Hepatocyte (in vitro differentiated cells): ENCODE measurements at places on chromosomes 3 and 15.

- DNase-seq, result no peak
Measured at GRCh38 chr15:76575679-76576078, 239.1 kb downstream of the ISL2 start.

GRCh38 chr15:89781055-89781454 is 4.9 kb downstream of the MESP2 start:
- no peak for DNase-seq

DNA sequence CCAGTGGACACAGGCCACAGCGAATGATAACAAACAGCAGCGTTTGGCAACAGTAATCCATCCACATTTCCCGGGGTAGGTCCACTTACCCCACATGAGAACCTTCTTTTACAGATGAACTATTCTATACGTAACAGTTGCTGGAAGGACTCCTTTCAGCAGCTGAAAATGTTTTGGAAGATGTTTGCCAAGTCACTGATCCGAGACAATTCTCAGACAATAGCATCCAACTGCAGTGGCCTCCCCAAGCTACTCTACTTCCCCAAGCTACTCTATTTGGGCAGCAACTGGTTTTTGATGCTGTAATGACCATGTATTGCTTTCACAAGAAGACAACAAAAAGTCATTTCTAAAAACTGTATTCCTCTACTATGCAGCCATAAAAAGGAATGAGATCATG is 87.5 kb downstream of the ADAMTS17 start:
- no peak for DNase-seq

DNA sequence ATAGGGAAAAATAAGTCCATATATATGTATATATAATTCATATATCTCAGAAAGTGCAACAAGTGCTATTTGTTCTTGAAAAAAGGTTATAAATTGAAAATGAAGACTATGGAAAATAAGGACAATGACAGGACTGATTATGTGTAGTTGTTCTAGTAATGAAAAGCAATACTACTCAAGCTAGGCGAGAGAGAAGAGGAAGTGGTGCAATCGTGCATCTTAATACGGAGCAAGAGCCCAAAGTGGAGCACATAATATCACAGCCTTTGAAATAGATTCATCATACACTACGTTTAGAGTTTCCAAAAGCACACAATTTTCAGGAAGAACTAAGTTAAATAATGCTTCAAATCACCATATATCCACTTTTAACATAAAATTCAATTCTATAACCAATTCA is 87.9 kb downstream of the ULK4 start:
- DNase-seq, result no peak

- DNase-seq, result no peak
Measured at GRCh38 chr3:42713747-42714146, 11.1 kb upstream of the HHATL start.

DNA sequence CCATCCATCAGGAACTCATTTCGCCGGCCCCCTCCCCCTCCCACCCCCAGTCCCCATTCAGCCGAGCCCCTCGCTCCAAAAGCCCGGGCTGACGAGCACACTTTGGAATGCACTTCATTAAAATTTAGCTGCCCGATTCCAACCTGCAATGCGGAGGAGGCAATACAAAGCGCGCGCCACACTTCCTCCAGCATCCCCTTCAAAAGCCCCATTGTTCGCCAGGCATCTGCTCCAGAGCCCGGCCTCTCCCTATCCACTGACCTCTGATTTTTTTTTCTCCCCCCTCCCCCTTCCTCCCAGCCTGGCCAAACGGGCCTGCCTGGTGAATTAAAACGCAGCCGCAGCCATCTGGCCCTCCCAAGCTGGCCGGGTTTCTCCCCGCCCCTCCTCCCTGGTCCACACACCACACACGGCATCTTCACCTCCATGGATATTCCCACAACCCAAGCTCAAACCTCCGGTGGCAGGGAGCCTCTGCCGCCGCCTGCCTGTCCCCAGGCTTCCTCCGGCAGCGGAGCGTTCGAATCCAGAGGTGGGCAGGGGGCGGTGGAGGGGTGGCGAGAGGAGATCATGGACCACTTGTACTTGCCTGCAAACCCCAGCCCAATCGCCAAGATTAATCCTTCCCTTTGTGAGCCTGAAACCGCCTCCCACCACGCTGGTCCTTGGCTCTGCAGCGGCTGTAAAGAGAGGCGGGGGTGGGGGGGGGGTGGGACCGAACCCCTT is 441.3 kb downstream of the MAGI1 start:
- peak; percentile 42 for DNase-seq

DNA sequence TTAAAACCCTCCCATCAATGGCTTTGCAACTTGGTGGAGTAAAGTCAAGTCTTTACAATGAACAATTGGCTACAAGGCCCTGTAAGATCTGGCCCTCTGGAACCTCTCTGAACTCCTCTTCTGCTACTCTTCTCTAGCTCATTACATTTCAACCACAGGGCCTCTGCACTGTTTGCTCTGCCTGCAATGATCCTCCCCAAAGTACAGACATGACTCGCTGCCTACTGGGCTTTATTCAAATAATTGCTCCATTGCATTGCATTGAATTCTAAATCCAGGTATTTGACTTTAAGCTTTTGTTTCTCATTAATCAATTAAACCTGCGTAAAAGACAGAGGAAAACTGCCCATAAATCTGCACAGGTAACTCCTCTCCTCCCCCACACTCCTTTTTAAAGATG is 96.7 kb downstream of the CD47 start:
- no peak for DNase-seq

DNA sequence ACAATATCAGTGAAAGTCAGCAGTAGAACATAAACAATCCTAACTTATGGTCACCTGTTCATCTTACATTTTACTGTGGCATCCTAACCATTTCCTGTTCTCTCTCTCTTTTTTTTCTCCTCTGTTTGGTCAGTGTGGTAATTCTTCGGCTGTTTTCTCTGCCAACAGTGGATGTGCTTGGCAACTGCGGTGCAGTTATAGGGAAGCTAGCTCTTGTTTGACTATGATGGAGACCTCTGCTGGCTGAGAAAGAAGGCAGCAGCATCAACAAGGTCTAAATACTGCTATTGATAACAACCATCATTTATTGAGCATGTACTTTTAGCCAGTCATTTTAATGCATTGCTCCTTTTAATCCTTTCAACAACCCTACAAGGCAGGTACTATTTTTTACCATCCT is 723 bp upstream of the DRD3 start:
- DNase-seq, result no peak

DNA sequence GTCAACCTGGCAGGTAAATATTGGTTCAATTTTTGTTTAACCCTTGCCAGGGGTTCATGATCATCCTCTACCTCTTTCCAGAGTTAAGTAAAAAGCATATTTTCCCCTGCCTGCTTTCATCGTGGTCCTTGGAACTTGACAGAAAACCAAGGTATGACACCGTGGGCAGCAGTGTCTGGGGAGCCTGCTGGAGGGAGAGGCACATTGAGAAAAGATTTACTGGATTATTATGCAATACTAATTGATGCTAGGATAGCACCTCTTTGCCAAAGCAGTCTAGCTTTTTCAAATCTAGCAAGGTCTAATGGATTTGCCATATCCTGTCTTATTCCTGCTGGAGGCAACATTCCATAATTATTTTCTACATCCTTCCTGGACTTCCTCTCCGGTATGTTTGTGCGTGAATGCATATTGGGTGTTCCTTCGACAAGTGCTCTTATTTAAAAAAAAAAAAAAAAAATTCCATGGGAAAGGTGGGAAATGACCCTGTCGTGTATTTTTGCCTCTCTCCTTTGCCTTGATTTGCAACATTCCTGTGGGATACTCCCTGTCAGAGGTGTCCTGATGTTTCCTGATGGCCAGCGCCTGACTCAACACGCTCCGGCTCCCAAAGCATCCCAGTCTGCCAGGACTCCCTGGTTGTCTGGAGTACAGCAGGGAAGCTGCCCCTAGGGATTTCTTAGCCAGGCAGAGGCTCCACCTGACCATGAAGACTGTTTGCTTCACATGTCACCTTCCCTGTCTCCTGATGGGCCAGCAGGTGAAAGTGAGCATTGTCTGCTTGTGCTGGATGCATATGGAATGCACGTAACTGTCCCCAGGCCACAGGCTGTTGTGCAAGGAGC is 6.3 kb downstream of the BHLHE40 start:
- DNase-seq, result peak; percentile 56

GRCh38 chr3:82224661-82225060 is 463.2 kb upstream of the GBE1 start:
- no peak for DNase-seq
